ENCODE measurements at places on chromosomes 11 and 22. TPM values are rescaled to one million over a fixed set of nuclear protein-coding genes. Genes with fewer than 3 reads are reported as not detected.

Gene PANX3
- not detected for polyA plus RNA-seq

Gene VPS26B
- 38.4 TPM for polyA plus RNA-seq

Gene PLEKHA7
- polyA plus RNA-seq, result 0.05 TPM

Gene OR4D11
- not detected for polyA plus RNA-seq

Gene ASPHD2
- 2.6 TPM for polyA plus RNA-seq

Gene KDELR3
- not detected for polyA plus RNA-seq

Gene INSC
- not detected for polyA plus RNA-seq

Gene POTEH
- not detected for polyA plus RNA-seq

Gene ALDH3B2
- polyA plus RNA-seq, result not detected

Gene DBX1
- not detected for polyA plus RNA-seq

Gene PNPLA5
- polyA plus RNA-seq, result not detected

DNA sequence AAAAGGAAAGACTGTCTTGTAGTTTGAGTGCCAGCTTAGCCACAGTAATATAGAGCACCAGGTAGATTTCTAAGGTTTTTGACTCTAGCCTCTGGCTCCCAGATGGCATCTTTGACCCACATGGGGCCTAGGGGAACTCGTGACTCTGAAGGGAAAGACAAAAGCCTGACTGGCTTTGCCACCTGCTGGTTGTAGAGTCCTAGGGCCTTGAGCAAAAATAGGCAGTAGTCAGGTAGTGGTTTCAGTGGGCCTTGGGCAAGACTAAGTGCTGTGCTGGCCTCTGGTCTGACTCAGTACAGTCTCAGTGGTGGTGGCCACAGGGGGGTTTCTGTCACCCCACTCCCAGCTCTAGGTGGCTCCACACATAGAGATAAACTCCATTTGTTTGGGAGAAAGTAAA, 349.4 kb downstream of the FAM181B start:
- no peak for DNase-seq

DNA sequence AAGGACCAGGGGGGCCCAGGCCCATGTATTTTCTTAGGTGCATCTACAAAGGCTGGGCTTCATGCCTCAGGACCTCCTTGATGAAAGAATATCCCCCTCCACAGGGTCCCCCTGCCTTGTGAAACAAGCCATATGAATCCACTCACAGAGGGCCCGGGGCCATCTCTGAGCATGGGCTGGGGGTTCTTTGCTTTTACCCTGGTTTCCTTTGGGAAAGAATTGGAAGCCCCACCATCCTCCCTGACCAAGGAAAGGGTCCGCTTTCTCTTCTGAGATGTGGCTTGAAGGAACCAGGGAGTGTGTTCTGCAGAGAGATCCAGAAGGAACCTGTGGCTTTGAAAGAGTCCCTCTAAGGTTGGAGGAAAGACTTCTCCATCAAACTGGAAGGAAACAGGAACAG, 9.2 kb upstream of the ANO1 start:
- DNase-seq, result no peak

- DNase-seq, result no peak
Measured at GRCh38 chr22:44952863-44953746, 56.7 kb downstream of the PHF21B start.

- no peak for DNase-seq
Measured at GRCh38 chr11:92793189-92793588, 176.3 kb upstream of the MTNR1B start.

DNA sequence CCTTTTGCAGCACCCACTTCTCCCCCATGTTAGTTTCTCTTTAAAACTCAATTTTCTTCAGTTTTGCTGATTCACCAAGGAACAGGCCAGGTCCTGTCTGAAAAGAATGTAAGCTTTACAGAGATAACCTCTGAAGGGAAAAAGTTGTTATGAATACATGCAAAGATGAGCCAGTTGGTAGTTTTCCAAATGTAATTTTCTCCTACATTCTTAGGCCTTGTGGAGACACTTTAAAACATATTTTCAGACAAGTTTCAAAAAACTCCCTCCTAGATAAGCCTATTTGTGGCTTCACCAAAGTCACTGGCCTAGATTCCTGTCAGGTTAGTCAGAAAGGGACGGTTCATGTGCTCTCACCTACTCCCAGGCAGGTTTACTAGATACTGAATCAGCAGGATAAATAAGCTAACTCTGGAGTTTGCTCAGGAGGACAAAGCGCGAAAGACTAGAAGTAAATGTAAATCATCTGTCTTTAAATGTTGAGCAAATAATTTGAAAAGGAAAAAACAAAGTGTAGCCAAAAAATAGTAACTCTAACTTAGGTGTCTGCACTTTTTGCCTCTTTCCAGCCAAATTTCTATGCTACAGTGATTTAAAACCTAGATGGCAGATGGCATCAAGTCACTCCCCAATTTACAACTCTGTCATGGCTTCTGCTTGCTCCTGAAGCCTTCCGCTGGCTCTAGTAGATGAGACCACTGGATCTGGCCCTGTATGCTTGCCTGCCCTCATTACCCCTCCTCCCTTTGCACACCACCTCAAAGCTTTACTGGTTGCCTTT, 4.9 kb upstream of the ATP6V1E1 start:
- no peak for DNase-seq

GRCh38 chr11:120558744-120559431, 47.3 kb downstream of the GRIK4 start:
- no peak for DNase-seq

- DNase-seq, result no peak
Measured at GRCh38 chr11:124863137-124863825, 2.0 kb upstream of the ROBO3 start.

- DNase-seq, result no peak
Measured at GRCh38 chr11:119000906-119001305, 3.0 kb downstream of the CENATAC start.

DNA sequence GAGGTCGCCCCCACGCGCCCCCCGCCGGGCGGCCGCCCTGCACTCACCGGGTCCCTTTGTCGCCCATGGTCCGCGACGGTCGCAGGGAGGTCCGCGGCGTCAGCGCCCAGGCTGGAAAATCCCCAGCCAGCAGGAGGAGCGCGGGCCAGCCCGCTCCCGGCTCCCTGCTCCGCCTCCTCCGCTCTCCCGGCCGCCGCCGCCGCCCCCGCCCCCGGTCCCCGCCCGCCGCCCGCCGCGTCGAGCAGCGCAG, at the start of gene ARRB1:
Gene ARRB1, minus strand, starts transcription at position 121 of the 250 bp plus-strand sequence. Its CDS starts 54 bp downstream, at position 67.
- DNase-seq, result no peak

- DNase-seq, result no peak
Measured at GRCh38 chr22:33034753-33035152, 23.4 kb downstream of the SYN3 start.

- DNase-seq, result no peak
Measured at GRCh38 chr22:24727218-24727851, 47.2 kb downstream of the PIWIL3 start.

- DNase-seq, result no peak
Measured at GRCh38 chr22:32421484-32421883, 9.4 kb upstream of the RTCB start.

DNA sequence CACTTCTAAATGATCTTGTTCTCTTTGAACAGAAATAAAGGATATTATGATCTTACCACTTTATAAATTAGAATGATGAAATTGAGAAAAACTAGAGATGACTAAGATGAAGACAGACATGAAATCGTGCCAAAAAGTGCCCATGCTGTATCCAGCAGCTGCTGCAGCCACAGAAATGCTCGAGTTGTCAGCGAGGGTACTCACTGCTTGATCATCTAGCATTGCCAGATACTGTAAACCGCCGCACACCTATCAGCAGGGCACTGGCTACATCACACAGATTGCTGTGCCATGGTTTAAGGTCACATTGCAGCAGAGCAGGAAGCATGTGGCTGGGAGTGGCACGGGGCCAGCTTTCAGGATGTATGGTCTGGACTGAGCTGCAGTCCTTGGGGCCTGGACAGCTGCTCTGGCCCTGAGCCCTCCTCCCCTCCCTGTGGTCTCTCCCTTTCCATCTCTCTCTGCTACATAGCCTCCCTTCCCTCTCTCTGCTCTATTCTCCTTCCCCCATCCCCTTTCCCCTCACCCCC, 51.0 kb upstream of the SEPTIN5 start:
- DNase-seq, result no peak

DNA sequence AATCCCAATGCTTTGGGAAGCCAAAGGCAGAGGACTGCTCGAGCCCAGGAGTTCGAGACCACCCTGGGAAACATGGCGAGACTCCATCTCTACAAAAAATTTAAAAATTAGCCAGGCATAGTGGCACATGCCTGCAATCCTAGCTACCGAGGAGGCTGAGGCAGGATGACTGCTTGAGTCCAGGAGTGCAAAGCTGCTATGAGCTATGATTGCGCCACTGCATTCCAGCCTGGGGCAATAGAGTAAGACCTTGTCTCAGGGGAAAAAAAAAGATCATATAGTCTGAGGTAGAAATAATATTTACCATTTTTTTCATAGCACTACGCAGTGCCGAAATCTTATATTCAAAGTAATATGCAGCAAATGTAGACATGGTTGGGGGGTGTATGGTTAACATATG, 47.8 kb downstream of the MRTFA start:
- DNase-seq, result no peak

- no peak for DNase-seq
Measured at GRCh38 chr11:48003926-48004325, 23.6 kb downstream of the PTPRJ start.
